B cell (primary cell): ENCODE measurements at places on chromosomes 1 and 21. TPM values are rescaled to one million over a fixed set of nuclear protein-coding genes. Genes with fewer than 3 reads are reported as not detected.

Gene AIRE
- total RNA-seq = 0.24 TPM in 1 of 2 replicates, not detected in the other

Gene SDHB
- 57.7 and 58.0 TPM in 2 replicates for total RNA-seq

Gene CCDC30
- 7.4 and 9.8 TPM in 2 replicates for total RNA-seq

Gene SSX2IP
- 7.1 and 10.3 TPM in 2 replicates for total RNA-seq

Gene KMO
- total RNA-seq = 12.8 and 14.0 TPM in 2 replicates

Gene OMA1
- 67.5 and 70.4 TPM in 2 replicates for total RNA-seq

Gene MAEL
- total RNA-seq = not detected in 2 replicates

Gene ARHGEF10L
- total RNA-seq = 4.9 and 6.4 TPM in 2 replicates
